Activated gamma-delta T cell treated with anti-CD3 and anti-CD28 coated beads, Interleukin-2, amount 50 U/mL, for 16 hours (primary cell): ENCODE measurements at places on chromosomes 5 and 9.

GRCh38 chr9:34332076-34332964 is 3.0 kb downstream of the NUDT2 start:
- no peak for DNase-seq

DNA sequence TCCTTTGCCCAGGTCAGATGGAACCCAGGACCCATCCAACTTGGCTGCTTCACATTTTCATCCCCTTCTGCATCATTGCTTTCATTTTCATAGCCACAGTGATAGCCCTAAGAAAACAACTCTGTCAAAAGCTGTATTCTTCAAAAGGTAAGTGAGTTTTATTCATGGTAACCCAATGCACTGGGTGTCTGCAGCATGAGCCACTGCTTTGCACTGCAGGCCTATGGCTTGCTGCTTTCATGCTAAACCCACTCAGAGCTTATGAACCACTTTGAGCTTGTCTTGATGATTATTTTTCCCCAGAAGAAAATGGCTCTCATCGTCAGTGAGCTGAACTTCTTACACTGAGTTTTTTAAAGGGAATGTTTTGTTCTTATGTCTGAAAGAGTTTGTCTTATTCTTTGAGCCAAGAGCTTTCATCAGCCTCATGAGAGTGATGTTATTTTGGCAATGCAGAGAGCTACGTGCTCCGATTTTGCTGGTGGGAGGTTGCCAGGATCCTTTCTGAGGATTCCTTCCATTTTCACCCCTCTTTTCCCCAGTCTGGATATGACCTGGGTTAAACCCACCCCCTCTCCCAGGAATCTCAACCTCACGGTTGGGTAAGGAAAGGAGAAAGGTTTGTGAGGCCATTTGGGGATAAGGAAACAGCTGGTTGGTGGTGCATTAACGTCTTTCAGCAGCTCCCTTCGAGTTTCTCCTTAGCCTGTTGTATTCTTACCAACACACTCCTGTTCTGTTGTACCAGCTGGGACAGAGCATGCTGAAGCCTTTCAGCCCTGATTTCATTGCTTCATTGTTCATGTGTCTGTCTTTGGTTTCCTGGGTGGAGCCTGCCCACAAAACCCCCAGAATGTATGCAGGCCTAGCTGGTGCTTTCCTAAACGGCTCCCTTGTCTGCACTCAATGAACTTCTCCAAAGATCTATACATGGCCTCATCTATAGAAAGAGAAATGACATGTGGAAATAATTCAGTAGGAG is 47.6 kb downstream of the PDCD1LG2 start:
- peak; percentile 12 for DNase-seq

DNA sequence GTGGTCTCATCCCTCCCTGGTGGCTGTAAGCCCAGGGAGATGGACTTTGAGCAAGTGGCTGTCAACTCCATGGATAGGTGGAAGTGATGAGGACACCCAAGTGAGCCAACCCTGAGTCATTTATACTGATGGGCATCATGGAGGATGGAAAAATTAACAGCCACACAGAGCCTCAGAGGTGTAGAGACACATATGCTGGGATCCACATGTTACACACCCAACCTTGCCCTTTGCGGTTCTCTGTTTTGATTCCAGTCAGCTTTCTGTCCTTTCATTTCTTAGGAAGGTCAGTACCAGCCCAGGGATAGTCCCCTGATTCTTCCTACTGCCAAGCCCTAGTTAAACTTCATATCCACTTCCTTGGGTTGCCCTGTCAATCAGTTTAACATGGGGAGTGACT is 51.9 kb downstream of the PSAT1 start:
- no peak for DNase-seq

DNA sequence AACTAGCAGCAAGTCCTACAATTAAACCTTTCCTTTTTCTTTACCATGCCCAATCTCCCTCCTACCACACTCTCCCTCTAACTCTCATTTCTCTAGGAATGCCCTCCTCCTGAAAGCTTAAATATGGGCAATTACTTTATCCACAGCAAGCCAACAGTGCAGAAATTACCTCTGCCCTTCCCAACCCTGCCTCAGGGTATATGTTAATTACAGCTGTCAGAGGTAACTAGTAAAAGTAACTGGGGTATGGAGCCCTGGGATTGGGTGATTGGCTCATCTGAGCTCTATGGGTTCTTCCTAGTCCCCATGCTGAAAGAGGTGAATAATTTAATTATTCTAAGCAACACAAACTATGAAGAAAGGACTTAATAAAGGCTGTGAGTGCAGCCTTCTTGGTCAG is 478.9 kb upstream of the NMUR2 start:
- DNase-seq, result no peak

DNA sequence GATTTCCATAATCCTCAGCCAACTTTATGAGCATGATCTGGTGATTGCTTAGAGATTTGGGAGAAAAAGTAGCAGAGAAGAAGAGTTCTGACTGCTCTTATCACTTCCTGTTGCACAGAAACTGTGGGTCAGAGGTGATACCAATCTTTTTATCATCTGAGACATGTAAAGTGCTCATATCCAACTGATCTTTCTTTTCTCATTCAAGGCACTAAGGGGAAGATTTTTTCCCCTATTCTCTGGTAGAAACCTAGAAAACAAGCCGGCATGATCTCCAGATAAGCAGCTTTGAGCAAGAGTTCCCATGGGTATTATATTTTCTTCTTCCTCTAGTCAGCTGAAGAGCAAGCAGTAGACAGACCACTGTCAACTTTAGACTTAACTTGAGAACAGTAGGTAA is 29.0 kb upstream of the GPR150 start:
- no peak for DNase-seq

GRCh38 chr9:133089271-133089671 is 27.5 kb downstream of the CEL start:
- no peak for DNase-seq

DNA sequence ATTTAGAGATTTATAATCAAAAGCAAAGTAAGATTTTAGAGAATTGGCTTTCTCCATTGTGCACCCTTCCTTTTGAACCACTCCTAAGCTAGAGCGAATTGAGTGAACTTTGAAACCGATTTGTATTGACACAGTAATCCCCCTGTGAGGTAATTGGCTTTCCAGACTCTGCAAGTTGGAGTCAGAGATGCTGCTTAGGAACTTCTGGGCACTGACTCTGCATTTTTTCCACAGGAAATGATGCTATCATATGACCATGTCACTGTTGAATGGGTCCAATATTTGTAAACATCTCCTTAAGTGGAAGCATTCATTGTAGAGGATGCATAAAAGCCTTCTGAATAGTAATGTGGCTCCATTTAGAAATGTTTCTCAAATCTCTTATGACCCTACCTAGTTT is 394.4 kb upstream of the ZNF608 start:
- DNase-seq, result no peak

GRCh38 chr5:138210985-138211384 is 2.1 kb downstream of the CDC23 start:
- DNase-seq, result no peak

GRCh38 chr5:16626696-16627264 is 10.0 kb upstream of the RETREG1 start:
- no peak for DNase-seq

DNA sequence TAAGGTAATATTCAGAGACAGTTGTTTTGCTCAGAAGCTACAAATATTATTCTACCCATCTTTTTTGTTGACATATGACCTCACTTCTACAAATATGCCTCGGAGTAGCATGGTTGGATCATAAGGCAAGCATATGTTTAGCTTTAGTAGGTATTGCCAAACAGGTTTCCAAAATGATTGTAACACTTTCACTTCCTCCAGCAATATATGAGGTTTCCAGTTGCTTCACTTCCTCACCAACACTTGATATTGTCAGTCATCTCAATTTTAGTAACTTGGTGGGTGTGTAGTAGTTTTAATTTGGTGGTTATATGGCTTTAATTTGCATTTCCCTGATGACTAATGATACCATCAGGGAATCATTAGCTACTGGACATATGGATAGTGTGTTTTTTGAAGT is 46.7 kb downstream of the TNFSF8 start:
- DNase-seq, result no peak

DNA sequence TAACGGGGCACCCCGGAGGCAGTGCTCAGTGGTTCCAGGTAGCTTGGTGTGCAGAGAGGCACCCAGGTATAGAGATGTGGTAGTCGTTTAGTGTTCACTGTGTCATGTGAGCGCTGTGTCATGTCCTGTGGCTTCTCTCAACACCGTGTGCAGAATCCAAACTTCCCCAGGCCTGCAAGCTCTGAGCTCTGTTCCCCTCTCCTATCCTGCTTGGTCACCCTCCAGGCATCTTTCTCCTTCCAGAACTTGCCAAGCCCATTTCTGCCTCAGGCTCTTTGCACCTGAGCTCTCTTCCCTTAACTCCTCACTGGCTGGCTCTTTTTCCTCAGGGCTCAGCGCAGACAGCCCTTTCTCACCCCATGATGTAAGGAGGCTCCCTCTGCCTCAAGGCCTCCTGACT is 64.8 kb downstream of the CARTPT start:
- DNase-seq, result no peak

- DNase-seq, result no peak
Observed at GRCh38 chr9:134134949-134135342, 936 bp upstream of the WDR5 start.

GRCh38 chr5:116037236-116037822 is 5.1 kb downstream of the ARL14EPL start:
- DNase-seq, result no peak

DNA sequence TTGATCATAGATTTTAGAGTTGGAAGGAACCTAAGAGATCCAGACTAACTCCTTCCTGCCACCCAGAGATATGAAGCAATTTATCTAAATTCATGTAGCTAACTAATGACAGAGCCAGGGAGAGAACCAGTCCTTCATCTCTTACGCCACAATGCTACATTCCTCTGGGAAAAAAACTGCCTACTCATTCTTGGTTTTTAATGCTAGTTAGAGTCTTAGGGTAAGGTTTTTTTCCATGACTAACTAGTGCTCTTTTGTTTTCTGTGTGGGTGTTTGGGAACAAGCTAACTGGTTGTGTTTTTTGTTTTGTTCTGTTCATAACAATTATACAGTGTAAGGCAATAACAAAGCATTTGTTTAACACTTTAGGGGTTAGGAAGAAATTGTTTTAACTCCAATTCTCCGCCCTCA is 52.4 kb downstream of the SLC44A1 start:
- no peak for DNase-seq

DNA sequence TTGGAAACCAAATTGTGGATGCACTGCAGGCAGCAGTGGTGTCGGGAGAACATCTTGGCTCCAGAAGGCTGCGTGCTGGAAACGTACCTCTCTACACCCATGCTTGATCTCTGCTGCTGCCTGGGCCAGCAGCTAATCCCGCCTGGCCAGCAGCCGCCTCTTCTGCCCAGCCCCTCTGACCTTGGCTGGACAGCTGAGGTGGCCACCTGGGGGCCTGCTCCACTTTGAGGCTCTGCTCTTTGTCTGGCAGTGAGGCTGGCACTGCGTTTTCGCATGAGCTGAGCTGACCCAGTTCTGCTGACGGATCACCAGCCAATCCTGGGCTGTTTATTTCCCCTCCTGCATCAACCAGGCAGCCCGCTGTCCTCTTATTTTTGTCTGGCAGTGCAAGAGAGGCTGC is 154.9 kb downstream of the TENT4A start:
- DNase-seq, result no peak

DNA sequence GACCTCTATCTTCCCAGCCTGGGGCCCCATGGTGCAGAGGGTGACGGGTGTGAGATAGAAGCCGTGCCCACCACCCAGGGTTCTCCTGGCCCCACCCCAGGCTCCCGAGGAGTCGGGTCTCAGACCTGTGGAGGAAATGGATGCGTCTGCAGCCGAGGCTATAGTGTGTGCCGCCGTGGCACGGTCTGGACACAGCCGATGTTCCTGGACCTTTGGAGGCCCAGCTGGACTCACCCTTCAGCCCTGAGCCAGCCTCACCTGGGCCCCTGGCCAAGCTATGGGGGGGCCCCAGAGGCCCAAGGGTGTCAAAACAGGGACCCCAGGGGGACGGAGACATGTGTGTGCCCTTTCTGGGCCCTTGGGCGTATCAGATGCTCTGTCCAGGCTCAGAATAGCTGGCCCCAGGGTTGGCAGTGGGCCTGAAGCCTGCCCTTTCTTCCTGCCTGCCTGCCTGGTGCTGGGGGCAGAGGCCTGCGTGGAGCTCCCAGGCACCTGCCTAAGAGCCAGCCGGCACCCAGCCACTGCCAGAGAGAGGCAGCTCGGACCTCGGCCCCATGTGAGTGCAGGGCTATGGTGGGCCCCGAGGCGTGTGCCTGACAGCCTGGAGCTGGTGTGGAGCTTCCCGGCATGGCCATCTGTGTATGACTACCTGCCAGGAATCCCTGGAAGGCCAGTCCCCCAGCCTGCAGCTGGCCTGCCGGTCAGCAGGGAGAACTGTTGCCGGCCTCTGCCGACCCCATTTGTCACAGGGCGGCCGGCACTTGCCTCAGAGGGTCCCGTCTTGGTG is 41.8 kb downstream of the KCNT1 start:
- DNase-seq, result no peak
